ENCODE measurements at places on chromosomes 7 and 10.

DNA sequence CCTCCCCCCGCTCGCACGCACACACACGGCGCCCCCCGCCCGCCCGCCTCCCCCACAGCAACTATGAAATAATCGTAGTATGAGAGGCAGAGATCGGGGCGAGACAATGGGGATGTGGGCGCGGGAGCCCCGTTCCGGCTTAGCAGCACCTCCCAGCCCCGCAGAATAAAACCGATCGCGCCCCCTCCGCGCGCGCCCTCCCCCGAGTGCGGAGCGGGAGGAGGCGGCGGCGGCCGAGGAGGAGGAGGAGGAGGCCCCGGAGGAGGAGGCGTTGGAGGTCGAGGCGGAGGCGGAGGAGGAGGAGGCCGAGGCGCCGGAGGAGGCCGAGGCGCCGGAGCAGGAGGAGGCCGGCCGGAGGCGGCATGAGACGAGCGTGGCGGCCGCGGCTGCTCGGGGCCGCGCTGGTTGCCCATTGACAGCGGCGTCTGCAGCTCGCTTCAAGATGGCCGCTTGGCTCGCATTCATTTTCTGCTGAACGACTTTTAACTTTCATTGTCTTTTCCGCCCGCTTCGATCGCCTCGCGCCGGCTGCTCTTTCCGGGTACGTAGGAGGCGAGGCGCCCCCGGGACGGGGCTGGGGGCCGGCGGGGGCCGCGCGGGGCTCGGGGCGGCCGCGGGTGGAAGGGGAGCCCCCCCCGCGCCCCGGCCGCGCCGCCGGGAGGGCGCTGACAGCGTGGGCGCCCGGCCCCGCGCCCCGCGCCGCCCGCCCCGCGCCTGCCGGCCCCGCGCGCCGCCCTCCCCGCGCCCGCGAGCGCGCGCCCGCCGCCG is 441 bp downstream of the BMI1 start:
- DNase-seq, result no peak

DNA sequence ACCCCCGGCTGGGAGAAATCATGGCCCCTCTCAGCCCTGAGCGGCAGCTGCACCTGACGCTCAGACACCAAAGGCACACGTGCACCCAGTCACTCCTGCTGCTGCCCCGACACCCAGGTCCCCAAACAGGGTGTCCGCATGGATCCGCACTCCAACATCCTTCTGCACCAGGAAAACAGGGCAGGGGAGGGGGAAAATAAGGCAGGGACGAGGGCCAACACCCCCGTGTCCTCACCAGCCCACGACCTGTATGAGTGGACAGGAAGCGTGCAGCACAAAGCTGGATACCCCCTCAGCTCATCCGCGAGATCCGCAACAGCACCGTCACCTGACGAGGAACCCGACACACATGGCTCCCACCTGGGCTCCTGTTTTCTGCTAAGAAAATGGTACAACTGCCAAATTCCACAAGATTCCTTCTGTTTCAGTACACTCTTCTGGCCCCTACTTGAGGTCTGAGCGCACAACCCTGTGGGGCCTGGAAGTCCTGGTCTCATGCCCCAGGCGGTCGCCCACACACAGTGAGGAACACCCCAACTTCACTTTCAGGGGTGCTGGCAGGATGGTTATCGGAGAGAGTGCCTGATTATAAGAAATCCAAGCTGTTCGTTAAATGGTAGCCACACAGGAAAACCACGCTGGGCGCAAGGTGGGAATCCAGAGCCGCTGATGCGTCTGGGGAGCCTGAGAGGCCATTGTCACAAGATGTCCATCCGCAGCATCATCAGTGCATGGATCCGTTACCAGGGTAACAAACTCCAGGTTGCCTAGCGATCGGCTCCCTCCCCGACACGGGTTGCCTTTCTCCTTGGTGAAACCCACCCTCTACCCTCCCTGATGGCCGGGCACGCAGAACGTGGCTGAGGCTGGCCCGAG is 63.6 kb downstream of the ZRANB1 start:
- DNase-seq, result no peak

DNA sequence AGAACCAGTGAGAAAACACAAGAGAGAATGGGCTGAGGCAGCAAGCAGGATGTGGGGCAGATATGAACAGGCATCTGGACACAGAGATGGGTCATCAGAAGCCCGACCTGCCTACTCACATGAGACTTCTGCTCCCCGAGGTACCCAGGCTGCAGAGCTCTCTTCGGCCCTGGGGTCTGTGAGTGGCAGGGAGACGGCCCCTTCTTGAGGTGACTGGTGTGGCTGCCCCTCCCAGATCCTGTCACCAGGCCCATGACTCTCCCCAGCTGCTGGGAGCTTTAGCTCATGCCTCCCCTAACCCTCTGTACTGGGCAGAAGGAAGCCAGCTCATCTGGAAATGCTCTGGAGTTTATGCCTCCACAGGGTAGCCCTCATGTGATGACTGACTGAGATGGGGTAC is 157.6 kb upstream of the PCBD1 start:
- DNase-seq, result no peak

DNA sequence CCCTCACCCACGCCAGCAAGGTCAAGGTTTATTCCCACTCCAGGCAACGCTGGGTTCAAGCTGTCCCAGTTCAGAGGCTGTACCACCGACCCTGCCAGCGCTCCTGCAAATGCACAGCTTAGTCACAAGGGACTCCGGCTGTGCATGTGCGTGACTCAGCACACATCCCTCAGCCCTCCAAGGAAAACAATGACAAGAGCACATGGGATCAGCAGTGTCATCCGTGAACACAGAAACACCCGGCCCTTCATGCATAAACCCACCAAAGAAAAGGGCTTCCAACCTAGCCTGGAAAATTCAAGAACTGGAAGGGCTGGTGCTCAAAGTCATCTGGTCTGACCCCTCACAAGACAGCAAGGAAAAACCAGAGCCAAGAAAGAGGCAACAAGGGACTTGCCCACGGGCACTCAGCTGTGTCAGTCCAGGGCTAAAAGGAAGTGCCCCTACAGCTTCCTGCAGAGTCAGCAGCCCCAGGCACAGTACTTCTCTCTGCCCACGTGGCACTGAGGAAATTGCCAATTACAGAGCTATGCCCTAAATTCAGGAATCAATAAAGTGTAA is 106.1 kb downstream of the KCNMA1 start:
- DNase-seq, result no peak

Measured in hematopoietic multipotent progenitor cell (in vitro differentiated cells).